Lung (tissue), 17 donors: ENCODE measurements at places on chromosomes 5 and 9. TPM values are rescaled to one million over a fixed set of nuclear protein-coding genes. Genes with fewer than 3 reads are reported as not detected.

DNA sequence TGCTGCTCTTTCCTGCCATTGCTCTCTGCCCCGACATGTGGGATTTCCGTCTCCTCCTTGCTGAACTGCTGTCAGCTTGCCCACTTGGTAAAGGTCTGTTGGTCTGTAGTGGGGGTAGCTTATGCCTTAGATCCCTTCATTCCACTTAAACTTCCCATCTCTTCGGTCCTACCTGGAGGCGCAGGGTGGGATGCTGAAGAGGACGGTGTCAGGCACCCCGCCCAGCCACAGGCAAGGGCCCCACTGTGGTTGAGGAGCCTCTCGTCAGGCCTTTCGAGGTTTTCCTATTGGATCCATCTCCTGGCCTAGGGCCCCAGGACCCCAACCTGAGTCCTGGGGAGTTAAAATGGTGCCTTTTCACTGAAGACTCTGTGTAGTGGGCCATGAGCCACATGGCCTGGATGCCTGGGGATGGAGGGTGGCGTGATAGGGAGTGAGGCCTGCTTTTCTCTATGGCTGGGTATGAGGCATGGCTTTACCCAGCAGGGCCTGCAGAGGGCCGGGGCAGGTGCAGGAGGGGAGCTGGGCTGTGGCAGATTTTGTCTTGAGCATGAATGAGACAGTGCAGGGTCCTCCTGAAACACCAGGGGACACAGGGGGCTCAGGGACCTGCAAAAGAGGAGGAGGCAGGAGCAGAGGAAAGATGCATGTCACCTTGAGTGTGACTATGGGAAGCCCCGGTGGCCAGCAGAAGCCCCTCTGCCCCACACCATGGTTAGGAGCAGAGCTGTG lies 25.8 kb upstream of the RNF130 start:
- no peak for DNase-seq

DNA sequence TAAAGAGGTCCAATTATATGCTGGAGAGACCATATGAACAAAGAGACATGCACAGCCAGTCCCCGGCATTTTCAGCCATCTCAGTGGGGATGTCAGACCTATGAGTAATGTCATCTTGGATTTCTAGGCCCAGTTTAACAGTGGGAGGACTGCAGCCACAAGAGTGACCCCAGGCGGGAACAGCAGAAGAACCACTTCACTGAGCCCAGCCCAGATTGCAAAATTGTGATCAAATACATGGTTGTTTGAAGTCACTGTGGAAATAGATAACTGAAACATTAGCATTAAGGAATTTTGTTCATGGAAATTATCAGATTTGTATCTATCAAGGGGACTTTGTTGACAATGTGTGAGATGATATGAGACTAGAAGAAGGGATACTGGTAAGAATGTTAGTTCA lies 42.1 kb upstream of the C9orf57 start:
- no peak for DNase-seq

- no peak for DNase-seq
Observed at GRCh38 chr5:151800532-151800931, 28.8 kb downstream of the G3BP1 start.

DNA sequence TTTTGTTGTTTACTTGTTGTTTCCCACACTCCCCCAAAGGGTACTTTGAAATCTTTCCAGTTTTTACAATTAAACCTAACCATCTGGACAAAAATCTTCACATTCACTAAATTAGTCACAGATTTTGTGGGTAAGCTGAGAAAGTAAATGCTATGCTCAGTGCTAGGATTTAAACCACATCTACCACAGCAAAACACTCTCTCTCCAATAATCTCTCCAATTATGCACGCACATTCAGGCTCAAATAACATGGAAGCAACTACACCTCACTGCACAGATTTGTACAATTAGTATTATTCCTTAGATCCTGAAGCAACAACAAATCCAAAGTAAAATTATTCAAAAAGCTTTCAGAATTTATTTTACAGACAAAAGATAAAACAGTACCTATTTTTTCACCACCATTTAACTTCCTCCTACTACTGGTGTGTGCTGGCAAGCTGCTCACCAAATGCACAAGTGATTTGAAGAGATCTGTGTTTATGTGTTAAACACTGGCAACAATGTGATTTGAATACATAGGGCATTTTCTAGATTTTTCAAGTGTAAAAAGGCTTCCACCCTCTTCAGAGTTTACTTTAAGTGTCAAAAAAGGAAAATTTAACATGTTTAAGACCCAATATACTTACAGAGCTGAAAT lies 16.6 kb downstream of the ZNF608 start:
- no peak for DNase-seq

- DNase-seq, result no peak
Observed at GRCh38 chr5:24923400-24923799, 278.6 kb upstream of the CDH10 start.

GRCh38 chr9:107585465-107585864 lies 95.9 kb upstream of the KLF4 start:
- no peak for DNase-seq

GRCh38 chr5:33363537-33363936 lies 77.2 kb upstream of the TARS1 start:
- no peak for DNase-seq

DNA sequence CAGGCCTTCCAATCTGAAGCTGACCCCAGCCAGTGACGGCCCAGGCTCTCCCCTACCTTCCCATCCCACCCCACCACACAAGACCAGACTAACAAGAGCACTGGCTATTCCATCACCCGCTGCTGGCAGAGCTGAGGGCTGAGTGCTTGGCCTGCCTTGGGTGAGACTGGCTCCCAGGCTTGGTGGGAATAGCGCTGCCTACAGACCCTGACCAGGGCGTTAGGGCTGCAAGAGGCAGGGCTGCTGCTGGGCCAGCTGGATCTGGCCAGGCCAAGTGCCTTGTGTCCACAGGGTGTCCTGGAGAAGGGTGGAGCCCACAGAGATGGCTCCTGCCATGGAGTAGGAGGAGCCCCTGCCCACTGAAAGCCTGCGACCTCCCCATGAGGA lies 31.6 kb upstream of the ANGPTL2 start:
- no peak for DNase-seq

GRCh38 chr5:149959406-149960236 lies 937 bp upstream of the SLC26A2 start:
- peak; percentile 56 for DNase-seq

- DNase-seq, result no peak
Observed at GRCh38 chr5:2896371-2897275, 145.1 kb upstream of the IRX2 start.

GRCh38 chr5:167696558-167697314 lies 594.7 kb upstream of the WWC1 start:
- no peak for DNase-seq

DNA sequence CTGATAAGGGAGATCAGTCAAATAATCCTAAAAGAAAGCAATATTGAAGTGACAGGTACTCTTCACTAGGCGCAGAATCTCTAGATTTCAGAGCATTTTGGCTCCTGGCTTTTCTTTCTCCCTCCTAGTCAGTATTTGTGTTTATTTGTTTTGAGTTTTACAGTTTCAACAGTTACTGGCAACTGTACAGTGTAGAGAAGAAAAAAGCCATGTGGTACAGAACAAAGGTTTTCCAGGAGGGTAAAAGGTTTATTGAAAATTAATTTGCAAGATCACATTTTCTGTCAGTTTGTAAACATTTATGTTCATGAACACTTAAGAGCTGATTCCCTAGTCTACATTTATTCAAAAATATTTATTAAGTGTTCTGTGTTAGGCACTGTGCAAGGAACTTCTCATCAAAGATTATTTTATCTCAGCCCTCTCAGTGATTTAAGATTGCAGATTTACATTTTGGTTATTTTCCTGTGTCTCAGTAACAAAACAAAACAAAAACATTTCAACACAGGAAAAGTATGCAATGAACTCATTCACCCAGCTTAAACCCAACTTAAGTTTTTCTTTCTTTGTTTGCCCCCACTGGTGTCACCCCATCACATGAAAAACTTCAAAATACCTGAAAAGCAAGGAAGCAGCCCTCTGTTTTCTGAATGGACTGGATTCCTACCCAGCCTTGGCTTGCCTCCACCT lies 12.9 kb downstream of the MINAR2 start:
- peak; percentile 84 for DNase-seq

Gene C9
- not detected for polyA plus RNA-seq

Gene FBXO4
- 19.3 TPM for polyA plus RNA-seq

Gene PCDHGA5
- polyA plus RNA-seq, result 0.32 TPM

Gene HTR1A
- not detected for polyA plus RNA-seq

Gene CYLC2
- not detected for polyA plus RNA-seq

Gene INSL6
- not detected for polyA plus RNA-seq

Gene NUTM2G
- polyA plus RNA-seq, result not detected
